Stimulated activated CD4-positive, alpha-beta T cell treated with anti-CD3 and anti-CD28 coated beads, Interleukin-12 subunit alpha, Interleukin-12 subunit beta, amount 100 ng/mL, for 4 hours (primary cell): ENCODE measurements at places on chromosomes 1 and 21.

- no peak for DNase-seq
Observed at GRCh38 chr1:67677408-67677807, 7.6 kb upstream of the GADD45A start.

DNA sequence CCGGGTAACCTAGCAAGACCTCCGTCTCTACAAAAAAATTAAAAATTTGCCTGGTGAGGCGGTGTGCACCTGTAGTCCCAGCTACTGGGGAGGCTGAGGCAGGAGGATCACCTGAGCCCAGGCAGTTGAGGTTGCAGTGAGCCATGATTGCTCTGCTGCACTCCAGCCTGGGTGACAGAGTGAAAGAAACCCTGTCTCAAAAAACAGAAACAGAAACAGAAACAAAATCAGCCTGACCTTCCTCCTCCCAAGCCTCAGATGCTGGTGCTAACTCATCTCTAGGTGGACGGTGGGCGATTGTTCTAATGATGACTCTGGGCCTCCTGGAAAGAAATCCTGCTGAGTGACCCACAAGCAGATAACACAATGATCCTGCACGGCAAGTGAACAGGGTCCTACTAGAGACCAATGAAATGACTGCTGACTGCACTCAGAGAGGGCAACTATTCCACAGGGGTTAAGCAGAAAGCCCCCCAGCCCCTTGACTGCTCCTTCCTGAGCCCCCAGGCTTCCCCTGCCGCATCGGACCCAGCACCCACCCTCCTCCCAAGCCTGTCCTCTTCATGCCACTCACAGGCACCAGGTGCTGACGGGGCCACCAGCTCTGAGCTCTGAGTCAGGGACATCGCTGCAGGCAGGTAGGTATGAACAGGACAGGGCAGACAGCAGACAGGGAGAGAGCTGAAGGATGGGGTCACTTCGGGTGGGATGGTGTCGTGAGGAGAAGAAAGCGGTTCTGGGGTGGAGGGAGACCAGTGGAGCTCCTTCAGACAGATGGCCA, 27.8 kb upstream of the LRRC38 start:
- DNase-seq = no peak

DNA sequence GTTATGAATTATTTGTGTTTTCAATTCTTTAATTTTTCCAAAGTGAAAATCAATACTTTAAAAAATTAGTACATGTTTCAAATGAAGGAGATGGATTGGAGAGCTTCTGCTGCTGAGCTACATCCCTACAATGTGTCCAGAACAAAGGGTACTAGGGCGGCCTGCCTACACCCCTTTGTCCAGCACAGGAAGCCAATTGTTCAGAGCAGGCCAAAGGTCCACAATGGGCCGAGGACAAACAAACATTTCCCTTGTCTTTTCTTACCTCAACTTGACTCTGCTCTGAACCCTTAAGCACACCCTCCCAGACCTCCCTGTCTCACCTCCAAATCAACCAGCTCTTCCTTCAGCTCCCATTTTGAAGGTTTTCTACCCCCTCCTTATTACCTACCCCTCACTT, 39.4 kb upstream of the CAMK1G start:
- DNase-seq = no peak

GRCh38 chr1:172324761-172325160, 95.7 kb upstream of the C1orf105 start:
- no peak for DNase-seq

DNA sequence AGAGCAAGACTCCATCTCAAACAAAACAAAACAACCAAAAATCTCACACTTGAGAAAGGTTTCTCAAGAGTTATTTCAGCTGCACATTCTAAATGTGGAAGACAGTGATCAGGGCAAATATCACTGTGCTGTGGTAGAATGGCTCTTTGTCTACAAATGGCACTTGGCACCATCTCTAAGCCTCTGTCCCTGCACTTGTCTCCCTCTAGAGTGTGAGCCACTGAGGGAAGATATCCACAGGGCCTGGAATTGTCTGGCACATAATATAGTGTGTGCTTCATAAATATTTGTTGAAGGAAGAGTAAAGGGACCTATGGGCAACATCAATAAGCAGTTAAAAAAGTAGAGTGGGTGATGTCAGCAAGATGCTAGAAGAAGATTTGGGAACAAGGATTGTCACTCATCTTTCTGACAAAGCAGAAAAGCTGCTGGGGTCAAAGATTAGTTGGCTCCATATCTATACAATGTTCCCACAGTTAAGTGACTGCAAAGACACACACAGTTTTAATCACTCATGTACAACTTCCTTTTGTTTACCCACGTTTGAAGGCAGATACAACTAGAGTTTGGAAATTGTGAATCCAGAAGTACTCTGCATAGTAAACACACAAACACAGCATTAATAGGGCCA, 19.1 kb downstream of the CD101 start:
- DNase-seq = no peak
